ENCODE measurements at places on chromosomes 5 and 9.

DNA sequence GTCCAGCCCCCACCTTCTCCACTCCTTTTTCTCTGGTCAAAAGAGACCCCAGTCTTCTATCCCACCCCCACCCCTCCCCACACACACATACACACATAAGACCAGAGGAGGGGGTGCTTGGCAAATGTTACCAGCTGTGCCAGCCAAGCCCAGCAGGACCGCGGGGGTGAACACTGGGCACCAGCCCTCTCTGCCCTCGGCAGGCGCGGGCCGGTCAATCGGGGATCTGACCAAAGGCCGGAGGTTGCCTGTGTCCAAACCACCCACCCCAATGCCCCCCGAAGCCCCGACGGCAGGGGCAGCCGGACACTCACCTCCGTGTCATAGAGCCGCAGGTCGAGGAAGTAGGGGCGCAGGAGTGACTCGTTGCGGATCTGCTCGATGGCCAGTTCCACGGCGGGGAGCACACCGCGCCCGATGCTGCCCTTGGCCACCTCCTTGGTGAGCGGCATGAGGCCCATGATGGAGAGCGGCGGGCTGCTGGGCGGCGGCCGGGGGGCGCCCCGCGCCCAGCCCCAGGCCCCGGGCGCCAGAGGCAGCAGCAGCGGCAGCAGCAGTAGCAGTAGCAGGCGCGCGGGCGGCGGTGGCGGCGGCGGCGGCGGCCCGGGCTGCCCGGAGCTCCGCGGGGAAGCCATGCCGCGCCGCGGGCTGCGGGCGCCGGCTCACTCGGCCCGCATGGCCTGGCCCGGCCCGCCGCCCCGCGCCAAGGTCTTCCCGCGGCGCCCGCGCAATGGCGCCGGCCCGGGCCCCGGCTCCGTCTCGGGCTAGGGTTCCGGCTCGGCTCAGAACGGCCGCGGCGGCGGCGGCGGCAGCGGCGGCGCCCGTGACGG is 417 bp downstream of the GABBR2 start:
- DNase-seq: no peak

DNA sequence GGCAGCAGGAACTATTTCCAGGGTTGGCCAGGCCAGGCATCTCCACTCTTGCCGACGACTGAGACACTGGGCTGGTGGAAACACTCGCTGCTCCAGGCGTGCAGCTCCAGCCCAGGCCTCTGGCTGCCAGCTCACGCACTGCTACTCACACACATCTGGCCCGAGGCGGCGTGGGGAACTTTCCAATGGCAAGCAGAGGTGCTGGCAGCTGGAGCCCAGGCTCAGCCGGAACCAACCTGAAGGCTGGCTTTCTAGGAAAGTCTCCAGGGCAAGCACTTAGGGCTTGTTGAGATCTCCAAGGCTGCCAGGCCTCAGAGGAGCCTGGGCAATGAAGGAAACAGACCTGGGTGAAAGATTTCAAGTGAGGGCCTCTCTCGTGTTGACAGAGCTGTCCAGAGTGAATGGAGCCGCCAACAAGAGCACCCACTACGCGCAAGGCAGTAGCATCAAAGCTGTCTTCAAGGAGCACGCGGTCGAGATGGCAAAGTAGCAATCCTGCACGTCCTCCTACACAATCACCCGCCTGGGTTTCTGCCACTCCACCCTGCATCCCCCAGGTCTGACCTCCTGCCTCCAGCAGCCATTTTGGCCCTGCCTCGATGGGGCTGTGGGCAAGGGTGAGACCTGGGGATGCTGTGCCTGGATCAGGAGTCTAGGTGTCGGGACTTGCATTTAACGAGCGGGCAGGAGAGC is 14.4 kb downstream of the SH3PXD2B start:
- no peak for DNase-seq

GRCh38 chr5:88391116-88391515 is 122.5 kb upstream of the TMEM161B start:
- no peak for DNase-seq

- no peak for DNase-seq
Measured at GRCh38 chr5:39624890-39625289, 200.1 kb upstream of the DAB2 start.

DNA sequence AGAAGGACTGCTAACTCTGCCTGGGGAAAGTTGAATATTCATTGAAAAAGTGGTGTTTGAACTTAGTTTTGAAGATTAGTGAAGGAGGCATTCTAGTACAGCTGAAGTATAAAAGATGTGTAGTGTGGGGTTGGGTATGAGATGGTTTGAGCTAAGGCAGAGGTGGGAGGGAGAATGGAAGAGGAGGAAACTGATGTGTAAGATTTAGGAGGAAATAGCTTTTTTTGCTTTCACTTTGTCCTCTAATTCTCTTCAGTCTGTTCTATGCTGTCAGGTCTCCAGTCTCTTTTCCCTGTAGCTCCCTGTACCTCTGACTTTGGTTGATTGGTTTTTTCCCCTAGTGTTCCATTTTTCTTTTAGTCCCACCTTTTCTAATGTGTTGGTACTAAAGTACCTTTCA is 9.0 kb downstream of the CREBRF start:
- DNase-seq: no peak

DNA sequence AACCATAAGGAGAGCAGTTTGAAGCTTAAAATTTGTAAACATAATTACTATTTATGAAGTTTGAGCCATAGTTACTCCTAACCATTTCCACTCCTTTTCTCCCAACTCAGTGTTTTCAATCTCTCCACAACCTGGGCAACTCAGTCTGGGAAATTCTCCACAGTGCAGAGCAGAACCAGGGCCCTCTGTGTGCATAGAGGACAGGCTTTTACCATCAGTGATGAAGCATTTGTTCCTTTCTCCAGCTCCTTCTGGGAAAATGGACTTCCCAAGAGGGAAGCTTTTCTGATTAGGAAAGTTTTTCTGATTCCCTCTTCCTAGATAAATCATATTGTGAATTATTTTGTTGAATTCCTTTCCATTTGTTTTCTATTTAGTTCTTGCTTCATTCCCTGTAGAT is 132.3 kb upstream of the MPDZ start:
- no peak for DNase-seq

DNA sequence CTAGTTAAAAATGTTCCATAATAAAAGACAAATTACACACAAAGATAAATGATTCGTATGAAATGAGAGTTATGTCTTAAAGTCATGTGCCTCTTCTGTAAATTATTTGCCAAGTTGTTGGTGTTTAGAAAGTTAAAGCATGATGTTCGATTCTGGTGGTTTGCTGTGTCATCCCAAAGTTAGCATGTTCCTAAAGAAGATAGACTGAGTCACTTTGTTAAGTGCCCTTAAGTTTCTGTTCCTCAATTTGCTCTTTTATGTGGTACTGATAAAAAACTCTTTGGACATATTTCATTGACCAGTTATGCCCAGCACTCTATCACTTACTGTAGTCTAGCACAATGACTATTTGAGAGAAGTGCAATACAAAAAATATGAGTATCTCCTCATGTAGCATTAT is 366.9 kb upstream of the ZNF608 start:
- no peak for DNase-seq

GRCh38 chr9:21402386-21403251 is 6.3 kb upstream of the IFNA8 start:
- DNase-seq: peak; percentile 47

DNA sequence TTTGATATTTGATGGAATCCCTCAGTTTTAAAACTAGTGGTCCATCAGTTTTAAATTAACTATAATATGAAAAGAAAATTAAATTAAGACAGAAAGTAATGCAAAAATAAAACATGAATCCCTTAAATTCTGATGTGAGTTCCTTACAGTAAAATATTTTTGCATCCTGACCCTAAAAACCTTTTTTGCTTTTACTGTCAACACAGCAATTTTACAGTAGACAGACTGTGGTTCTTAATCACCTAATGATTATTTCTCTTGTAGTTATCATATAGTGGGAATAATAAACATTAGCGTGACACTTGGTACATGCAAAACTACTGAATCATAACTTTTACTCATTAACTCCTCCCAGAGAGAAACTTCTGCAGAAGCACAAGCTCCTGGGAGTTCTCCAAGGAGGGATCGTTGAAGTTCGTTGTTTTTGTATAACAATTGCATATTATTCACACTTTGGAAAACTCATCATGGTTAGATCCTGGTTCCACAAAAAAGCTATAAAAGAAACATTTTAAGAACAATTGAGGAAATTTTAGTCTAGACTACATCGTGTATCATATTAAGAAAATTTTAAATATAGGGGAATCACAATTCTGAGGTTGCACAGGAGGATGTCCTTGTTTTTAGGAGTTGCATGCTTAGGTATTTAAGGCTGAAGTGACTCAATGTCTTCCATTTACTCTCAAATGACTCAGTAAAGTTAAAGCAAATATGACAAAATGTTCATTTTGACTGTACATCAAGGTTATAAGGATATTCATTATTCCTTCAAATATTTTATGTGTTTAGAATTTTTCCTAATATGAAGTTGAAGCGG is 88.2 kb upstream of the NIPAL4 start:
- DNase-seq: no peak

DNA sequence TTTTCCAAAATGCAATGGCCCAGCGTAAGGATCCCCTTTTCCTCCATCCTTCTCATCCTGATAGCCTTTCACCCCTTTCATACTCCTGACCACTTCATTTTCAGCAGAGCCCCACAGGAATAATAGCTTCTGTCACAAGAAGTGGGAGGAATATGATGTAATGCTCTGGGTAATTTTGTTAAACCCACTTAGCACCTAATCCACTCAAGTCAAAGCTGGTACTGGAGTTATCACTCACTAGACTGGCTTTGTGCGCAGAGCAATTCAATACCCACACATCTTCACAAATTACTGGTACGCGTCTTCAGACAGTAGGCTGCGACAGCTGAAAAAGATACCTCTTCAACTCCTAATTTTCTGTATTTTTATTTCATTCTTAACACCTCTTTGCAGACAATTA is 2232.8 kb upstream of the WWC1 start:
- no peak for DNase-seq

DNA sequence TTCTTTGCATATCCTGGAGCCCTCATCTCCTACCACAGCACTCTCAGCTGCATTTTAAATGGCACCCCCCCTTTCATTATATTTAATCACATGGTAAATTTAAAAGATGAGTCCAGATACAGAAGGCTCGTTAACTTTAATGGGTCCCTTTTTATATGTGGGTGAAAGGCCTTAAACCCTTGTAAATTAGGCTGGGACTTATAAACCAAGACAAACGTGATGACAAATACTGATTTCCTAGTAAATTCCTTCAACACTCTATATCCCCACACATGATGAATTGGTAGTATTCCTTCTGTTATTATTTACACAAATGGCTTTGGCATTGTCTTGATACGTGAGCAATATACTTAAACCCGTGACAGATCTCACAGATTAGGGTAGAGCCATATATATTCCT is 210.6 kb downstream of the CAAP1 start:
- no peak for DNase-seq

DNA sequence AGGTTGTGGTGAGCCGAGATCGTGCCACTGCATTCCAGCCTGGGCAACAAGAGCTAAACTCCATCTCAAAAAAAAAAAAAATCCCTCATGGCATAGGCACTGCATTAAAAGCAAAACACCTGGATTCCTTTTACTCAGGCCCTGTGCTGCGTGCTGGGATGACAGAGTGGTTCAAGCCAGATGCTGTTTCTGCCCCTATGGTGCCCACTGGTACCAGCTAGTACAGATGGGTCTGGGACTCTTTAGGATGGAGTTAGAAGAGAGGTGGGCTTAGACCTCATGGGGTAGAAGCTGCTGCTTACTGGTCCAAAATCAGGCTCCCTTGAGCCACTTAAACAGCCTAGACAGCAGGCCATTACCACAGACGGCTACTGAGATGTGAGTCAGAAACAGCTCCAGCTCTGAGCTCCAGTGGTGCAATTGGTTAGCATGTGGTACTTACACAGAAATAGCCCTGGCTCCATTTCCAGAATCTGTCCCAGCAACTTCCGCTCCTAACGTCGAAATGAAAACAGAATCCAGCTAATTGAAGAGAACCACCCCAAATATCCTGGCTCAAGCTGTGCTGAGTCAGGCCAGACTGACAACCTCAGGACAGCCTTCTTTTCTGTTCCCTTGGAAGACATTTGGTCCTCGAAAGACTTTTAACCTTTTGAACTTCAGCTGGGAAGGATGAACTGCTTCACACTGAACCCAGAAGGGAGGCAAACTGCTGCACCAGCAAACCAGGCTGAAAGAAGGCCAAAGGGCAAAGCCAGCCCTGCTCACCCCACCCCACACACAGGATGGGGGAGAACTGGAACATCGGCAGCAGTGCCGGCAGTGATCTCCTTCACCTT is 15.5 kb downstream of the C5orf15 start:
- peak; percentile 56 for DNase-seq

GRCh38 chr9:132903574-132904492 is 25.1 kb downstream of the SPACA9 start:
- no peak for DNase-seq

DNA sequence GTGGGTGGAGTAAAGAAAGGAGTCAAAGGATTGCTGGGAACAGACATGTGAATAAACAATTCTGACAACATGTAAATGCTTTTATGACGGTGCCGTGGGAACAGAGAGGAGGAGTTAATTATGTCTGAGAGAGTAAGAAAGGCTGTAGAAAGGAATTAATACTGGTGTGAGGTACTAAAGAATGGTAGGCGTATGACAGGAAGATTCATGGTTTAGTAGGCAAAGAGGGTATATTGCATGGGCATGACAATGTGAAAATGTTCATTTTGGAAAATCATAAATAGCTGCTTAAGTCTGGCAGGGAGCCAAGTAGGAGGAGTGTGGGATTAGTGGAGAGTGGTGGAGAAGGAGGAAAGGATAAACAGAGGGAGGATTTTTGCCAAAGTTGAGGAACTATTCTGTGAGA is 19.7 kb downstream of the NAA35 start:
- peak; percentile 10 for DNase-seq

GRCh38 chr5:144333336-144333920 is 162.8 kb downstream of the KCTD16 start:
- no peak for DNase-seq

DNA sequence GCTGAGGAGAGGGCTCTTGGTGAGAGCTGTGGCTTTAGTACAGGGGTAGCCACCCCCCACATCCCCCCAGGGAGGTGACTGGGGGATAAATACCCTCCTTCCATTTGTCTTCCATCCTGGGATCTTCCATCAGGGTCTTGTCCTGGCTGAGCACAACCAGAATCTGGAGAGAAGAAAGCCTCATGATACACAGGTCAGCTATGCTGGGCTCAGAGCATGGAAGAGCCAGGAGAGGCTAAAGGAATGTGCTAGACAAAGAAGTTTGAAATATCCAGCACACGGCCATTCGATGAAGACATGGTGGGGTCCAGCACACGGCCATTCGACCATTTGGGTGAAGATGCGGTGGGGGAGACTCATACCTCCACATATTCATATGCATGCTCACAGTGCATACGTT is 30.0 kb downstream of the ROPN1L start:
- no peak for DNase-seq

DNA sequence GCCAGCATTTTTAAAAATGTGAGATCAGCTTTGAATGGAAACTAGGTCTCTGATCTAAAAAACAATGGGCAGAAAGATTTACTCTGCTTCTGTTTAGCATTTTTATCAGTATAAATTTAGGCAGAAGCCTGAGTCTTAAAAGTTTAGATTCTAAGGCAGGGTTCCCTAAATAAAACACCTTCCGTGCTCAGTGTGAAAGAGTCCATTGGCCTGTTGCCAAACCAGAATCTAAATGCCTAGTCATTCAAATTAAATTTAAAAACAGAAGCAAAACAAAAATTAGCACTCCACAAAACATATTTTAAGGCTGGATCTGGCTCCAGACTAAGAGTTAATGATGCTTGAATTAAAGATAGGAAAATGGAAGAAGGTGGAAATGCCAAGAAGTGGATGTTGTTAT is 4.5 kb downstream of the TYRP1 start:
- no peak for DNase-seq
